Dermis blood vessel endothelial cell (primary cell): ENCODE measurements at places on chromosomes 1 and 21. TPM values are rescaled to one million over a fixed set of nuclear protein-coding genes. Genes with fewer than 3 reads are reported as not detected.

Gene SLC6A17
- total RNA-seq, result 0.51 and 0.84 TPM in 2 replicates

Gene PLPP3
- total RNA-seq, result 39.1 and 49.2 TPM in 2 replicates

DNA sequence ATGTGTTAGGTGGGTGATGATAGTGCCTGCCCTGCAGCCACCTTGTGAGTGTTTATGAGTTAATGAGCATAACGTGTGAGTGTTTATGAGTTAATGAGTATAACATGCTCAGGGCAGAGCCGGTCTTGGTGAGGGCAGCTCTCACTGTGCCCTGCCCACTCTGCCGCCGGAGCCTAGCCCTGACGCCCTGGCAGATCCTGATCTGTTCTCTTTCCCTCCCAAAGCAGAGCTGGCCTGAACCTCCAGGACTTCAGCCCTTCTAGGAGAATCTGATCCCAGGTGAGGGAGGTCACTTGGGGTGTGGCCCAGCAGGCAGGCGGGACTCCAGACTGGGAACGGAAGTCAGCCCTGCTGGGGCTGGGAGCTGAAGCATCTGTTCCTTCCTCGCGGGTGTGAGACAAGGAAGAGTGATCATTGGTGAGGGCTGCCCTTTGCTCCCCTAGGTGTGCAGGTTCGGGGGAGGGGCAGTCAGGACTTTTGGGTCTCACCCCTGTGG lies 5.7 kb downstream of the FBLIM1 start:
- no peak for DNase-seq

Gene IGSF9
- total RNA-seq, result not detected in 2 replicates

GRCh38 chr1:64111787-64112186 lies 91.6 kb upstream of the UBE2U start:
- no peak for DNase-seq

DNA sequence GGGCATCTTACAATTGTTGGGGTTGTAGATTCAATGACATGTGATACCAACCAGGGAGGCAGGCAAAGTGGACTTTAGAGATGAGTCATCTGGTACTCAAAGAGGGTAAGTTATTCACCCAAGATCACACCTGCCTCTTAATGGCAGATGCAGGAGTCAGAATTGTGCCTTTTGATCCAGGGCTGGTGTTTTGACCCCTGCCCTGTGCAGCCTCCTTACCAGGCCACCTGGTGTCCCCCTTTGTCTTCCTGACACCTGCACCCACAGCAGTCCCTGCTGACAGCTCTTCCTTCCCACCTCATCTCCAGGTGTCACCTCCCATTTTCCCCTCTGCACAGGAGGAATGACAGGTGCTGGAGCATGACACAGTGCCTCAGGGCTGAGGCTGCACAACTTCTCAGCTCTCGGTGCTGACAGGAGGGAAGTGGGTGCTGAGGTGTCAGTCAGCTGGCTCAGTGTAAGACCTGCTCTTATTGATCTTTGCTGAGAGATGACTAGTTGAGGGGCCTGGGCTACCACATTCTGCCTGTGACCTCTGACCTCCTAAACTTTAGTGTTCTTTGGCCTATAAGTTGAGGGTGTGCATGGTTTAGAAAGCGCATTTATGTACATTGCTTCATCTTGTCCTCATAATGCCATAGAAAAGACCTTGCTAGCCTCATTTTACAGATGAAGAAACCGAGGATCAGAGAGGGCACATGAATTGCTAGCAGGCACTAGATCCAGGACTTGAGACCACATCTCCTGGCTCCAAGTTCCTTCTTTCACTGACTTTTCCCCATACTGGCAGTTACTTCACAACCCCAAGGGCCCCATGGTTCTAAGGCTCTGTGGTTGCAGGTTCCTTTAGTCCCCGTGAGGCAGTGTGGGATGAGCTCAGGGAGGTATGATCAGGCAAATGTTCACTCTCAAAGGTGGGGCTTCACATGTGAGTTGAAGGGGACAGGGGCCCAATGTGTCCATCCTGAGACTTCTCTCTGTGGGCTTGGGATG lies 31.3 kb downstream of the CACNA1E start:
- no peak for DNase-seq

GRCh38 chr1:246748867-246749266 lies 24.7 kb downstream of the SCCPDH start:
- DNase-seq, result no peak

DNA sequence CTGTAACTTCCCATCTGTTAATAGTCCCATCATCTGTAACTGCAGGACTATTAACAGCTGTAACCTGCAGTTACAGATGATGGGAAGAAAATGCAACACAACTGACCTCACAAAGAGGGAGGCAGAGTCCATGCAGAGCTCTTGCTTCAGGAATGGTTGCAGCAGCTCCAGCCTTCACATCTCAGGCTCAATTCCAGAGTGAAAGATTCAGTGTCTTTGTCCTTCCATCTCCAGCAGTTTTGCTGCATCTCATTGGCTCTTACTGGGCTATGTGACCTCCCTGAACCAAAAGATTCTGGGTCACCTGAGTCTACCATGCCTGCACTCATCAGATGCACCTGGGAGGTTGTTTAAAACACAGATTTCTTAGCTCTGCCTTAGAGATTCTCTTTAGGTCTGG lies 686.7 kb downstream of the MATN1 start:
- no peak for DNase-seq
